ENCODE measurements at places on chromosomes 6 and 20. TPM values are rescaled to one million over a fixed set of nuclear protein-coding genes. Genes with fewer than 3 reads are reported as not detected.

Gene ASIP
- total RNA-seq, result not detected

Gene OR2J3
- not detected for total RNA-seq

Gene CCR6
- 31.5 TPM for total RNA-seq

Gene FKBP1C
- total RNA-seq, result not detected

Gene BMP5
- not detected for total RNA-seq

Gene SOBP
- total RNA-seq, result 0.06 TPM

Gene CYP39A1
- not detected for total RNA-seq
